T follicular helper cell (primary cell): ENCODE measurements at places on chromosomes 5 and 9.
A peak's percentile ranks its signal among the peaks of the same experiment; 100 is the strongest.

DNA sequence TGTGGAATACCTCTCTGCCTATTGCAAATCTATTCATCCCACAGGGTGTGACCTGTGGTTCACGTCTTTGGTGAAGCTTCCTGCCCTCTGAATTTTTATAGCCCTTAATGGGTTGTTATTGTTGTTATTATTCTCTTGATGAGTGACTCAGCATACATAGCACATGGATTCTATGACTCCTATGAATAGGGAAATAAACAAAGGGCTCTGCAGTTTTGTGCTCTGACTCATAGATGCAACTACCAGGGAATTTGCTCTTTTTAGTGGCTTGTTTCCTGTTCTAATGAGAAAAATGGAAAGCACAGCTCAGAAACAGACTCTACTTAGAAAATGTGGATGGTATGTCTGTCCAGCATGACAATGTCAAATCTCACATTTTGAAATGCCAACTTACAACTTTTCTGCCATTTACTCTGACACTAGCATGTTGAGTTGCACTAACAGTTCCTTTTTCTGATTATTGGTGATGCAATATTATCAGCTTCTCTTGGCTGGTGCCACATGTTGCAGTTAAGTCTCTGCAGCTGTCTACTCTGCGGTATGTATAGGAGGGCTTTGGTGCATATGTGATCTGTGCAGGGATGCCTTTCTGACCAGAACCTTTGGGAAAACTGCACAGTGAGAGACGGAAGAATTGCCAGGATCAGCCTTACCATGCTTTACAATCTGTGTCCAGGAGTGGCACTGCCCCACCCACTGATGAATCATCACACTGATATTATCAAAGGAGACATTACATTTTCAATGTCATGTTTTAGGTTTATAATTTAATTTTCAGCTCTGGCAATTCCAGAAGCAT is 996.4 kb upstream of the WWC1 start:
- no peak for DNase-seq

DNA sequence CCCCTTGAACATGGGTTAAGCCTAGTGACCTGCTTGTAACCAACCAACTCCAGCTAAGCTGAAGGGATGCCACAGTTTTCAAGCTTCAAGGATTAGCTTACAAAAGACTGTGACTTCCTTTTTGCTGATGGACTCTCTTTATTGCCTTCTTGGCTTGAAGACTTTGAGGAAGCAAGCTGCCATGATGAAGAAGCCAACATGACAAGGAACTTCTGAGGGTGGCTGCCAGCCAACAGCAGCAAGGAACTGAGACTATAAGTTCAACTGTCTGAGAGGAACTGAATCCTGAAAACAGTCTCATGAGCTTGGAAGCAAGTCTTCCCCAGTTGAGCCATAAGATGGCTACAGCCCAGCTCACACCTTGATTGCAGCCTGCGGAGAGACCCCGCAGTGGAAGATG is 116.1 kb upstream of the TAF11L2 start:
- DNase-seq, result no peak

GRCh38 chr5:35938568-35939227 is at the start of gene CAPSL:
Gene CAPSL, minus strand, starts transcription at chr5:35938622. Its CDS starts 17,502 bp downstream, at chr5:35921120.
- no peak for DNase-seq

DNA sequence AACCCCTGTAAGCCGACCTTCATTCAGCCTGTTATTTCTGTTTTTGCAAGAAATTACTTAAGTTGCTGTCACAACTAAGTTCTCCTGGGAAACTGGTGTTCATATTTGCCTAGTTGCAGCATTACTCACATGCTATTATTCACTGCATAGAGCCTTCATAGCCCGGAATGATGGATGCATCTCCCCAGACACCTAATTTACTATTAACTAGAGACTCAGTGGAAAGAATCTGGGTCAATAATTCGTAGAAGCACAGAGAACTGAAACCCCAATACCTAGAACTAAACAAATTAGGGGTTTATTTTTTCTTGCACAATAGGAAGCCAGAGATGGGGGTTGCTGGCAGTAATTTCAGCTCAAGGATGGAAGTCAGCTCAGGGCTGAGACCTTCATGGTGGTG is 45.7 kb upstream of the FAM170A start:
- DNase-seq, result no peak

- no peak for DNase-seq
These were observed 36.0 kb upstream of the GOLM1 start for GRCh38 chr9:86135371-86135770.

DNA sequence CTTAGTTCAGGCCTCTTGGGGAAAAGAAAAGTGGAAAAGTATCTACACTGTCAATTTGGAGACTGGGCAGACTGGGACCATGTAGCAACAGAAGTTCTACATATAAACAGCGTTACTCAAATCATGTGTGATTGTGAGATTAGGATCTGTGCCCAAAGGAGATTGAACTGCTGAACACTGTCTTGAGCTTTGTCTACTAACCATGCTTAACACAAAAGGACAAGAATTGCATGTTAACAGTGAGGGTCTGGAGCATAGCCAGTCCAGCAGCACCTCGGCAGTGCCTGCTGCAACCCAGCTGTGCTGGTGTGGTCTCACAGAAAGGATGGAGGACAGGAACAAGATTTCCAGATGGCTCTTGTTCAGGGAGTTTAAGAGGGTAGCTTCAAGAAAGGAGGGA is 5.7 kb downstream of the PAM start:
- no peak for DNase-seq

- DNase-seq, result no peak
These were observed 143.6 kb downstream of the MRPS30 start for GRCh38 chr5:44952376-44952775.

GRCh38 chr9:134641173-134641989 is at the start of gene COL5A1:
Gene COL5A1, plus strand, starts transcription at chr9:134641803. Its CDS starts 385 bp downstream, at chr9:134642188.
- peak; percentile 5 for DNase-seq

DNA sequence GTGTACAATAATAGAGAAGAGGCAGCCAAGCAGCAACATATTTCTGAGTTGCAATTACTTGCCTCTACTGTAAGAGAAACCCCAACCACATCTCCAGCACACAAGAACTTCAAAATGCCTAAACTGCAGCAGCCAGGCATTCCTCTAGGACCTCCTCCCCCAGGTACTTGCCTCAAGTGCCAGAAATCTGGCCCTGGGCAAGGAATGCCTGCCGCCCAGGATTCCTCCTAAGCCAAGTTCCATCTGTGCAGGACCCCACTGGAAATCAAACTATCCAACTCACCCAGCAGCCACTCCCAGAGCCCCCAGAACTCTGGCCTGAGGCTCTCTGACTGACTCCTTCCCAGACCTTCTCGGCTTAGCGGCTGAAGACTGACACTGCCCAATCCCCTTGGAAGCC is 336.8 kb upstream of the RGMB start:
- DNase-seq, result no peak

DNA sequence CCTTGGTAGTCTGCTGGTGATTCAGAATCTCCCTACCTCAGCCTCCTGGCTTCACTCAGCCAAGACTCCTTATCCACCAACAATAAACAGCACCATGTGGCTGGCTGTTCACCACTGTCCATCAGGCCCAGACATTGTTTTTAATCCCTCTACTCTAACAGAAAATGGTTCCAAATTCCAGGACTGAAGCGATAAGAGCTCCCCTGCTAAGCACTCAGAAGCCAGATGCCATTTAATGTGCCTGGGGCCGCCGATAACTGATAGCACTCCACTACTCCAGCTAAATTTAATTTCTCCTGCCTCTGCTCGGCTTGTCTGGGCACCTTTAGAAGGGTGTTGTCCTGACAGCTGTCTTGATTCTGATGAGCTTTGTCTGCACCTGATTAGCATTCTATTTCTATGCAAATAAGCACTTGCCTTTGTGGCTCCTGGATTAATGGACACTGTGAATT is 47.1 kb downstream of the ZNF622 start:
- no peak for DNase-seq

GRCh38 chr9:130023144-130023787 is 19.7 kb downstream of the FNBP1 start:
- no peak for DNase-seq

GRCh38 chr5:89246252-89246651 is 363.3 kb upstream of the MEF2C start:
- DNase-seq, result no peak

GRCh38 chr5:126851501-126852011 is 74.6 kb downstream of the LMNB1 start:
- no peak for DNase-seq

- no peak for DNase-seq
These were observed 311.7 kb downstream of the TRIM36 start for GRCh38 chr5:114857941-114858551.

- DNase-seq, result no peak
These were observed 459.7 kb downstream of the BNC2 start for GRCh38 chr9:16410601-16411280.

DNA sequence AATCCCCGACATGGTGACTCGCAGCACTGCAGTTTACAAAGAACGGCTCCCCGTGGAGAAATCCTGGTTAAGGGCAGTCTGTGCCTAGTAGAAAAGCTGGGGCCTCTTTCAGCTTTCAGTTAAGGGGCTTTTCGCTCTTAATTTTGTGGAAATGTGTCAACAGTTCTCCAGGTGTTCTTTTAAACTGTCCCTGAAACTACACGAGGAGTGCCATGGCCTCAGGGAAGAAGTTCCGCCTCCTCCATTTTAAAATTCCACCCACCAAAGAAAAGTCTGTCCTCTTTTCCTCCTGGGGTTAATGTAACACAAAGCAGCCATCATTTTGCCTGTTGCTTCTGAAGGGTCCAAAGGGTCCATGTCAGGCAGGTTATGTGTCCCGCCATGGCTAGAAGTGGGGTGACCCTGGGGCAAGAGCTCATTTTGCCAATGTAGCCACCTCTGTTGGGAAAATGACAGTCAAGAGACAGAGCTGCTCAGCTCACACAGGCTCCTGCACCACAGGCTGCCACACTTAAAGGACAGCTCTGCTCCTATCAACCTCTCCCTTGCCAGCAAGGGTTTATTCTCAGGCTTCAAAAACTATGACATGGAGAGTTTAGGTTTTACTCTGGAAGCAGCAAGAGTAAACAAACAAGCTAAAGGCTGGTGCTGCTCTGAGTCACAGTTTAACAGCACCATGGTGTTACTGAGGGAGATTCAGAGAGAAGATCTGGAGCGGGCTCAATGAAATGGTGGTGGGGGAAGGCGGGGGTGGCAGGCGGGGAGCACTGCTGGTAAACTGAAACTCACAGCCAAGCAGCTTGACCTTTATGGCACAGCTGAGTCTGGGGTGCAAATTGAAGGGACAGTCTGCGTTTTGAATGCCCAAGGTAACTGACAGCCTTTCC is 3.2 kb downstream of the WHRN start:
- DNase-seq, result no peak

- no peak for DNase-seq
These were observed 100.4 kb downstream of the TRIM36 start for GRCh38 chr5:115069087-115069968.

GRCh38 chr5:61614606-61615005 is 282.5 kb downstream of the ZSWIM6 start:
- no peak for DNase-seq

DNA sequence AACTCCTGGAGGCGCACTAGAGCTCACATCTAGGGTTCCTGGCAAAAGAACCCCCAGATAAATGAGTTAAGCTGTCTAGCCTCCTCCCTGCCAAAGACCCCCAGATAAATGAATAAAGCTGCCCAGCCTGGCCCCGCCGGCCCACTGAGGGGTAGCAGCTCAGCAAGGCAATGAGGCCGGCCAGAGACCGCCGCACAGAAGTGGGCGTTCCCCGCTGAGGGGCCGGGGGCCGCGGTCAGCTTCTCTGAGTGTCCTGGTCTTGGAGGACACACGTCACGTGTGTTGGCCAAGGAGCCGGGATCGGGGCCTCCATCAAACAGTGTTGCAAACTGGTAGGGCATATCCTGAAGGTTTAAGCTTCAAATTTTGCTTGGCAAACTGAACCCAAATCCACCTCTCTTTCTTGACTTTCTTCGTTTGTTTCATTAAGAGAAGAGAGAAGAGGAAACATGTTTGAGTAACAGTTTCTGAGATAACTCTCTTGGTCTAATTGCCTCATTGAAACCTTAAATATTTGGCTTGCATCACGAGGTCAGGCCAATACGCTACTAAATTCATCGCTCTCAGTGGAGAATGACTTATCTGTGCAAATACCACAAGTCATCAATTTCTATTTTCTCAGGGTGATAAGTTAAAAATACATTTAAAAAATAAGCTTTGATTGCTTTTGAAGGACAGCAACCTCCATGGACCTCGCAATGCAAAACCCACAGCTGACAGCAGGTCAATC is 11.7 kb upstream of the SLC12A7 start:
- DNase-seq, result no peak

GRCh38 chr5:36417668-36418067 is 116.0 kb upstream of the RANBP3L start:
- no peak for DNase-seq

- no peak for DNase-seq
These were observed 62.2 kb downstream of the RNF38 start for GRCh38 chr9:36337865-36338264.

DNA sequence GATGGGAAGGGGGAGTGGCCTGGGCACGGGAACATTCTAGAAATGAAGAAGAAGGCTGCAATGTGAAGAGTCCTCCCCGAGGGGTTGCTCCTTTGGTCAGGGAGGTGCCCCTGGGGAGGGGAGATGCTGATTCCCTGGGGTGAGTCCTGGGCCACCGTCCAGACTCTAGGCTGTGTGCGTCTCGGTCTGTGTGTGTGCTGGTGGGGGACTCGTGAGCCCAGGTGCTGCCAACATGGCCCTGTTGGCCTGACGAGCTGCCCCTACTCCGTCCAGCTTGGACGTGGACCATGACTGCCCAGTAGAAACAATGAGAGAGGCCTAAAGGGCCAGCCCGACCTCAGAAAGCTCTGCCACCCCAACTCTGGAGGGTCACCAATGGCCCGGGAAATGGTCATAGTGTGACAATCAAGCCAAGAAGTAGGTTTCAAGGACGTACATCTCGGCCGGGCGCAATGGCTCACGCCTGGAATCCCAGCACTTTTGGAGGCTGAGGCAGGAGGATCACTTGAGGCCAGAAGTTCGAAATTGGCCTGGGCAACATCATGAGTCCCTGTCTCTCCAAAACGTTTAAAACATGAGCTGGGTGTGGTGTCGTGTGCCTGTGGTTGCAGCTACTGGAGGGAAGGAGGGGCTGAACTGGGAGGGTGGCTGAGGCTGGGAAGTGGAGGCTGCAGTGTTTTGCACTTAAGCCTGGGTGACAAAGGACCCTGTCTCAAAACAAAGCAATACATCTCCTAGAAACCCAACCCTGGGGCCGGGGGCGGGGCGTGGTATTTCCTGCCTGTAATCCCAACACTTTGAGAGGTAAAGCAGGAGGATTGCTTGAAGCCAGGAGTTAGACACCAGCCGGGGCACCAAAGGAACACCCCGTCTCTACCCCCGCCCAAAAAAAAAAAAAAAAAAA is 17.0 kb downstream of the LHX3 start:
- no peak for DNase-seq

DNA sequence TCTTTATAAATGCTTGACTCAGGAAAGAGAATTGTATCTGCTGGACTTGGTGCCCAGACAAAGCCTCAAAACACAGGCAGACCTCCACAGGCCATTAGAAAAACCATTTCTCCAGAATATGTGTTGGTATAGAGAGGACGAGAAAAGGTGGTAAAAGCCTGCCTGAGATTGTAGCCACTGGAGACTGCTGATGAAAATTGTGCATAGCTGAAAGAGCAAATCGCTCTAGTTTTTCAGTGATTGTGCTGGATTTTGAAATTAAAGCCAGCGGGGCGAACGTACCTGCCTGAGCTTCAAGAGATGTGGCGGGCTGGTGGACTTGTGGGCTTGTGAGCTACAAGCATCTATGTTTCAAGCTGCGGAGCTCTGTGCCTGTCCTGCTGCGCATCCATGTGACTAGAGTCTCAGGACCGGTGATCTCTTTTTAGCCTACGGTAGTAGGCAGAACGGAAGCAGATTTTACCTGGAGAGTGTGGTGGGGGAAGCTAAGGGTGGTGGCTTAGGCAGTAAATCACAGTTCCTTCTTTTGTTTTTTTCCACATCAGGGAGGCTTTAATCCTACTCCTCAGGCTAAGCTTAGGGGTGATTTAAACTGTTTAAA is 193.6 kb downstream of the SREK1 start:
- no peak for DNase-seq
